ENCODE measurements at places on chromosomes 16 and 17. TPM values are rescaled to one million over a fixed set of nuclear protein-coding genes. Genes with fewer than 3 reads are reported as not detected.

DNA sequence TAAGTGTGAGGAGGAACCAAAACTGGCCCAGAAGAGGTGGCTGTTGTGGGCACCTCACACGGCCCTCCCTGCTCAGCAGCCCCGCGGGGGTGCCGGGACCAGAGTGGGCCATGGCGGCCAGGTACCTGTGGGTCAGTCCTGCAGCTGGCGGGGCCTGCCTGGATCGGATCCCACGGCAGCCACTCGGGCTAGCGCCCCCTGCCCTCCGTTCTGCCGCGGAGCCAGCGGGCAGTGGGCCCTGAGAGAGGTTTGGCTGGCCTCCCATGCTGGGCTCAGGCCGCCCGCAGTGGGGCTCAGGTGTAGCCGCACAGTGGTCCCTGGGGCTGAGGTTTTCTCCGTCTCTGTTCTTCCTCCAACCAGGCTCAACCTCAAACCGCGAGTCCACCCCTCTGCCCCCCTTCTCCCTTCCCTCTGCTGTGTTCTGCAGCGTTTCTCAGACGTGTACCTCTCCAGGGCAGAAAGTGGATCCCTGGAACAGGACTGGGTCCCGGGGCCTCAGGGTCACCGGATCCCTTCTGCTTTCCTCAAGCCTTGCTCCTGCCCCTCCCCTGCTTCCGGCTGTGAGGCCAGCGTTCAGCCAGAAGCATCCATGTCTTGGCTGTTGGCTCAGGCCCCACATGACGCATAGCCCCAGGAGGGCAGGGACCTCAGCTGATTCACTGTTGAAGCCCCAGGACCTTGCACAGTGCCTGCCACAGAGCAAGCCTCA, 28.6 kb upstream of the ITGA3 start:
- peaks cover 21% of the 10 kb centered on the region for H3K27me3 ChIP-seq
- H3K27ac ChIP-seq = no peak overlapping the region
- no peaks in the 10 kb centered on the region for H3K36me3 ChIP-seq
- peak; percentile 31 for DNase-seq

- H3K36me3 ChIP-seq = peaks cover 33% of the 10 kb centered on the region
- H3K4me1 ChIP-seq = no peaks in the 10 kb centered on the region
- DNase-seq = no peak
- no peak overlapping the region for H3K4me3 ChIP-seq
Measured at GRCh38 chr17:12995896-12996295, 21.9 kb downstream of the ELAC2 start.

DNA sequence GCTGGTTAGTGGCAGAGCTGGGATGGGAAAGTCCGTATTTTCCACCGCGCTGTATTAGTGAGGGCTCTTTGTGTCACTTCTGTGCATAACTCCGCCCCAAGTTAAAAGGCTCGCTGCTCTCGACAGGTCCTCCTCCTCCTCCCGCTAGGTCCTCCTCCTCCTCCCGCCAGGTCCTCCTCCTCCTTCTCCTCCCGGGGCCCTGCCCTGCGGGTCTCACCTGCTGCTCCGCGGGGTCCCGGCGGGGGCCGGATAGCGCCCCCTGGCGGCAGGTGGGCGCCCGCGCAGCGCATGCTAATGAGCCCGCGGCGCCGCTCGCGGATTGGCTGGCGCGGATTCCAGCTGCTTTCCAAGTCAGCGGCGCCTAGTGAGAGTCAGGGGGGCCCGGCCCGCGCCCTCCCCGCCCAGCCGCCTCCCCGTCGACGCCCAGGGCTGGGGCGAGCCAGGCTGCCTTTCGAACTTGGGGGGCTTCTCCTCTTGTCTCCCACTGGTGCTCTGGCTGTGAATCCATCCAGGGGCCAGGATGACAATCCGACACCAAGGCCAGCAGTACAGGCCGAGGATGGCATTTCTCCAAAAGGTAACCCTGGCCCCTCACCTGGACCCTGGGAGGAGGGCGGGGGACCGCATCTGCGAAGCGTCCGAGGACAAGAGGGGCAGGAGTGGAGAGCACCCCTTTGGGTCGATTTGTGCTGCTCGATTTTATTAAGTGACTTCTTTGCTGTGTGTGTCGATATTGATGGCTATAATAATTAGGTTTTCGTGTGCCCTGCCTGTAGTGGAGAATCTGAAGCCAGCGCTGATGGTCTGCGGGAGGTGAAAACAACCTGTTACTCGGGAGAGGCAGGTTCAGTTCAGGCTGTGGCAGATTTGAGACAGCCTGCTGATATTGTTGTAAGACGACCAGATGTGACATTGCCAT, at the start of gene RGS9:
TSS of gene RGS9 (plus strand) at position 350 of the 919 bp plus-strand sequence. CDS start at position 521, 171 bp downstream.
- DNase-seq = peak; percentile 87
- H3K27ac ChIP-seq = peak within 1 kb of the TSS; percentile 90
- peaks cover 36% of the 10 kb centered on the region for H3K4me1 ChIP-seq
- H3K27me3 ChIP-seq = peaks cover 40% of the 10 kb centered on the region
- peak within 1 kb of the TSS; percentile 97 for H3K4me3 ChIP-seq

- H3K27ac ChIP-seq = no peak overlapping the region
- peaks cover 20% of the 10 kb centered on the region for H3K4me1 ChIP-seq
- peak overlapping the region; percentile 74 for H3K4me3 ChIP-seq
- no peaks in the 10 kb centered on the region for H3K27me3 ChIP-seq
- no peak for DNase-seq
Measured at GRCh38 chr17:76709077-76709950, 1.5 kb downstream of the MXRA7 start.

DNA sequence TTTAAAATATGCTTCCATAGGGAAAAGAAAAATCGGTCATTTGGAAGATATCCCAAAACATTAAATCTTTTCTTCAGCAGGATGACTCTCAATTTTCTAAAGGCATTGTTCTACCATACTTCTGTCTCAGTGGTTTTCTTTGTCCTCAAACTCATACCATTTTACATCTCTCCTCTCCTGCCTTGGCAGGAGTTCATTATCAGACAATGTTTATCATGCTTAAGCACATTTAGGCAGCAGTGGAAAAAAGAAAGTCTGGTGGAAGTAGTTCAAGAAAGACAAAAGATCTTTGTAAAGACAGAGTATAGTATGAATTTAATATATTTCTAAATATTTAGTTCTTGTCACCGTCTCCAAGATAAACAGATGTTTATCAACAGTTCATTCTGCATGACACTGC, 68.2 kb downstream of the CDK12 start:
- no peak overlapping the region for H3K4me3 ChIP-seq
- peaks cover 10% of the 10 kb centered on the region for H3K4me1 ChIP-seq
- H3K36me3 ChIP-seq = peaks cover 3% of the 10 kb centered on the region

Gene SLC16A13
- 5.3 TPM for total RNA-seq

Gene PNPO
- total RNA-seq = 18.4 TPM

Gene GP1BA
- not detected for total RNA-seq

DNA sequence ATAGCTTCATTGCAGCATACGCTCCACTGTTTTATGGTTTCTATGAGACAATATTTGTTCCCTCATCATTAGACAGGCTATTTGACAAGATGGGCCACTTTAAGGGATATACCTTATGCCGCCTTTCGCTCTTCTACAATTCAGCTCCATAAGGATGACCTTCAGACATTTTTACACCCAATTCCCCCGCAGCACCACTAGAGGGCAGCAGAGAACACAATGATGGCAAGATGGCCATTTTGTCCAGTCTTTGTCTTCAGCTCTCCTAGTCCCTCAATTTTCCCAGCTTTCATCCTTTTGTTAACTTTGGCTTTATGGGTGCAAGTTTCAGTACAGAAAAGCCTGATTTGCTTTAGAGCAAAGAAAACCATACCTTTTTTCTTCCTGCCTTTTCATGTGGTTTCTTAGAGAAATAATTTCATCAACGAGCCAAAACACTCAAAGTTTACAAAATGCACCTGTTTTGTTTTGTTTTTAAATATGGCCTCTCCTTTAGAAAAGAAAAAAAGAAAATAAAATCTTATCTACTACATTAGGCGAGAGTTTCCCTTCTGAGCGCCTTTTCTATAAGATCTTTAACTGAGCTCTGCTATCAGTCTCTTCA, 355.3 kb downstream of the TOX3 start:
- no peak overlapping the region for H3K27ac ChIP-seq
- no peaks in the 10 kb centered on the region for H3K27me3 ChIP-seq
- no peaks in the 10 kb centered on the region for H3K4me1 ChIP-seq
- peak; percentile 32 for DNase-seq
- H3K4me3 ChIP-seq = no peak overlapping the region

DNA sequence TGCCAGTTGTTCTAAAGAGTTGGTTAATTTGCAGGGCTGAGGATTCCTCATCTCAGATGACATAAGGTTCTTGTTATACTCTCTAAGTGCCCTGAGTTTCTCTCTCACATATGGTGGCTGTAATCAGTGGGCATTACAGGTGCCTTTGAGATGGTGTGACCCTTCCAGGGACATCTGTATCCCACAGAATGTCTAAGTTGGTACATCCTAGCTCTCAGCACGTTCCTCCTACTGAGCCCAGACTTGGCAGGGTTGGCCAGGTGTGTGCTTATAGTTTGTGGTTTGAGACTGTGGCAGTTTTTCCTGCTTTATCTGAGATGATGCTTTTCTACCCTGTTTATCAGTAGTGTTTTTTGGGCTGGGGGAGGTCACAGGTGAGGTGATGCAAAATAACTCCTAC, 36.3 kb downstream of the SPECC1 start:
- no peak for DNase-seq
- no peak overlapping the region for H3K4me3 ChIP-seq
- H3K36me3 ChIP-seq = no peaks in the 10 kb centered on the region
- no peak overlapping the region for H3K27ac ChIP-seq

Gene UNC45B
- total RNA-seq = 0.05 TPM

DNA sequence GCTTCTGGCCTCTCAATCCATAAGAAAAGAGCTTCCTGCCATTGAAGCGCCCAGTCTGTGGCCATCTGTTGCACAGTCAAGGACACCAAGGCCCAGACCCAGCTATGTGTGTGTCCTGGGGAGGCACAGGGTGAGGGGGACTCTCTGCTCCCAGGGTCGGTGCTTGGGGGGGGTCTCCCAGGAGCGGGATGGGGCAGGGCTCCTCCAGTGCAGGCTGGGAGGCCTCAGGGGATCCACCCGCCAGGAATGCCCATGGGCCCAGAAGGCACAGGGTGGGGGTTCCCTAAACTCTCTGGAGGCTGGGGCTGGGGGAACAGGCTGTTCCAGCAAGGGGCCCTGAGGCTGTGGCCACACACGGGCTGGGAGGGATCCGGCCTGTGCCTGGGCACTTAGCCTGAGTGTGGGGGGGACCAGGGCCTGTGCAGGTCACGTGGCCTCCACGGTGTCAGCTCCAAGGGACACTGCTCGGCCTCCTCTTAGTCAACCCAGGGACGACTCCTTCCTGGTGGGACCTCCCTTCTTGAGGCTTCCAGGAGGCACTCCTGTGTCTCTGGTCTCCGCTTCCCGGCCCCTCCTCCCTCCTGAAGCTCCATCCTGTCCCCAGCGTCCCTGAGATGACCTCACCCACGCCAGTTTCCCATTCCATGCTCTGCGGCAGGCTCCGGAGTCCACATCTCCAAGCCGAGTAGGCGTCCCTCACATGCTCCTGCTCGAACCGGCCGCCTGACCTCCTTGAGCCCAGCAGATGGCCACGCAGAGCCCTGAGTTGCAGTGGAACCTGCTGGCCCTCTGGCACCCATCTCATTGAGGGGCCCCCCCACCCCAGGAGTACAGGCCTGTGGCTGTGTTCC, 23.1 kb upstream of the BAHCC1 start:
- H3K36me3 ChIP-seq = no peaks in the 10 kb centered on the region
- H3K4me1 ChIP-seq = no peaks in the 10 kb centered on the region
- no peak overlapping the region for H3K4me3 ChIP-seq
- no peak for DNase-seq

DNA sequence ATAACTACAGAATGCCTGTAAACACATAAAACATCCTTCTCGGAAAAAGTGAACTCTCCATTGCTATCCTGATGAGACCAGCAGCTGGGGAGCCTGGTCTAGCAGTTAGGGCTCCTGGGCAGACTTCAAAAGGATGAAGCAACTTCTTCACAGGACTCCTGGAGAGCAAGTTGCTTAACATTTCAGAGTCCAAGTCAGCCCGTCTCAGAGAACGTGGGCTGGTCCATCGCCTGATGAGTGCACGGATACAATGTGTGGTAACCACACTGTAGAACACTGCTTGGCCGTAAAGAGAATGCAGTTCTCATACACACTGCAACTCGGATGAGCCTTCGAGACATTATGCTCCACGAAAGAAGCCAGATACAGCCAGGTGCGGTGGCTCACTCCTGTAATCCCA, 52.7 kb downstream of the TMEM235 start:
- H3K27me3 ChIP-seq = no peaks in the 10 kb centered on the region
- H3K4me3 ChIP-seq = no peak overlapping the region

Gene KRT34
- total RNA-seq = not detected

DNA sequence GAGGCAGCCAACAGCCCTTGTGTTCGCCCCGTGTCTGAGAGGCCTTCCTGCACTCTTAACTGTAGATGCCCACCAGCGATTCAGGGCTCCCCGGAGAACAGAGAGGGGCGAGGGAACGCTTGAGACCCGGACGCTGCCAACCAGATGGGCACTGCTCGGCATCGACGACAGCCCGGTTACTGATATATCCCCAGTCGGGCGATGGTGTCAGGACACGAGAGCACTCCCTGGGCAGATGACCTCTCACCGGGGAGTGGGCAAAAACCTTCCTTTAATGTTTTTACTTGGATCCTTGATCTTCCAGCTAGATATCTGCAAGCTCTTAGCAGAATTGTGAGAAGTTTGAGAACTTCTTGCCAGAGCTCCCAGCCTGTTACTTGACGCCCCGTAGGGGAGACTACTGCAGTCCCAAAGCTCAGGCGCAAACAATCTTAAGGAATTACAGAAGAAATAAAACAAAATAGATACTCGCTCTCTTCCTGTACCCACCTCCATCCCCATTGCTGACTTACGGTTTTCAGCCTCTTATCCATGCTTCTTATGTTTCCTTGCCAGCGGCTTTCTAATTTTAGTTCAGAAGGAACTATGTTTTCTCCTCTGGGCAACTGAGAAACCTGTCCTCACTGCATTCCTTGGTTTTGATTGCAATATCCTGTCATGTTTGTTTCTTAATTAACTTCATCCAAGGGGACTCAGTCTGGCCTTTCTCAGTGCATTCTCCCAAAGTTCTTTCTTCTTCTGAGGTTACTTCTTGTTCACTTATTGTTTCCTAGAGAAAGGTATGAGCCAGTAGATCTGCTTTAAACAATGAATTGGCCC, 845 bp downstream of the SP2 start:
- no peak for DNase-seq
- no peaks in the 10 kb centered on the region for H3K27me3 ChIP-seq
- peaks cover 52% of the 10 kb centered on the region for H3K4me1 ChIP-seq
- H3K4me3 ChIP-seq = peak overlapping the region; percentile 97
- peaks cover 3% of the 10 kb centered on the region for H3K36me3 ChIP-seq

Gene SPG7
- total RNA-seq = 67.4 TPM

Gene NDE1
- 106 TPM for total RNA-seq
